ENCODE measurements at places on chromosomes 3 and 15. TPM values are rescaled to one million over a fixed set of nuclear protein-coding genes. Genes with fewer than 3 reads are reported as not detected.

GRCh38 chr3:186109897-186110803, 1.3 kb upstream of the ETV5 start:
- no peak for DNase-seq

The B2M gene
- total RNA-seq: 809 TPM

DNA sequence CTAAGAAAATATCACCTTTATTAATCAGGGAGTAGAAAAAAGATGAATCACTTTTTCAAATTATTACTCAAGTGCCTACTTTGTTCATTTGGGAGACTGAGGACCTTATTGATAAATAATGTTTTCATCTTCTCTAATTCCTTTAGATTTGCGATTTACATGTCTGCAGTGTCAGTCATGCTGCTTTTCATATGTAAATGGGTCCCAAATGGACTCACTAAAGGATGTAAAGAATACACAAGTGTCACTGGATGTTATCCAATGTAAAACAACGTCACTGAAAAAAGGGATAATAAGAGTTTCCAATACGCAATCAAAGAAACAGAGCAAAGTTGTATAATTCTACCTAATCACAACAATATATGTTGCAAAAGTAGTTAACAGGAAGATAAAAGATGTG, 84.9 kb downstream of the TFDP2 start:
- no peak for DNase-seq

- DNase-seq: no peak
These were observed 84.7 kb upstream of the THBS1 start for GRCh38 chr15:39495871-39496840.

DNA sequence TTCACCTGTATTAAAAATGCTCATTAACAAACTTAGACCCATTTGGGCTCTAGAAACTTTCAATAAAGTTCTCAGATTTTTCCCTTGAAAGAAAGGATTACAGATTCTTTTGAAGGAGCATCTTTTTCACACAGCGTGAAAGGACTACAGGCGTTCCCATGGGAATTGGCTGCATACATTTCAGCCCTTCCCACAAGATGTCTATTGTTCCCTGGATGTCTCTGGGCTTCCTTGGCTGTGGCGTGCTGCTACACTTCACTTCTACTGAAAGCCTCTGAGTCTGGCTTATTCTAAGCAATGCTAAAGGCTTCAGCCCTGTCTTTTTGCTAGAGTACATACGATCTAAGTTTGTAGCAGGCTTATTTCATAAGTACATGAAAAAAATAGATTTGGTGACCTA, 1.4 kb downstream of the VEPH1 start:
- no peak for DNase-seq

All from left lobe of liver (tissue), 2 donors.